ENCODE measurements at places on chromosomes 4 and X.

DNA sequence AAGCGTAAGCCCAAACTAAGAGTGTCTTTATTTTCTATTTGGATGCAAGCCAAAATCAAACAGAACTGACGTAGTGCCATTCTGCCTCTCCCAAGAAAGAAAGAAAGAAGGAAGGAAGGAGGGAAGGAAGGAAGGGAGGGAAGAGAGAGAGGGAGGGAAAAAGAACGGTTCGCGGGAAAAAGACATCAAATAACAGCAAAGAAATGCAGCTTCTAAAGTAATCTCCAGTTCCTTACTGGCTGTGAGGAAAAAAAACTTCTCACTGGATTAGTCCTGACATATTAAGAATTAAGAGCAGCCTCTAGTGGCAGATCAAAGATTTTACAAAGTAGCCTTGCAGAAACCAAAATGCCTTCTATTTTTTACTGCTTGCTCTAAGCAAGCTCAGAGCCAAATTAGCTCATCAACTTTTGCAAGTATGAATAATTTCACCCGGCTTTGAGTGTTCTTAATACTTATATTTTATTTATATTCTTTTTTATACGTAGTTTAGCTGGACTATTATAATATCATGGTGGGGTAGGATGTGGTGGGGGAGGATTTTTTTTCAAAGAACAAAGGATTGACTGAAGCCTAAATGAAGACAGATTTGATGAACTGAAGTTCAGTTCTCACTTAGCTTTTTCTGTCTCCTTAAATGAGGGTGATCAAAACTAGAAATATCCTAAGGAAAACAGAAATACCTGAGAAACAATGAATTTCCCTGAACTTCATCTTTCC is 36.6 kb downstream of the PITX2 start:
- DNase-seq = peak; percentile 40

DNA sequence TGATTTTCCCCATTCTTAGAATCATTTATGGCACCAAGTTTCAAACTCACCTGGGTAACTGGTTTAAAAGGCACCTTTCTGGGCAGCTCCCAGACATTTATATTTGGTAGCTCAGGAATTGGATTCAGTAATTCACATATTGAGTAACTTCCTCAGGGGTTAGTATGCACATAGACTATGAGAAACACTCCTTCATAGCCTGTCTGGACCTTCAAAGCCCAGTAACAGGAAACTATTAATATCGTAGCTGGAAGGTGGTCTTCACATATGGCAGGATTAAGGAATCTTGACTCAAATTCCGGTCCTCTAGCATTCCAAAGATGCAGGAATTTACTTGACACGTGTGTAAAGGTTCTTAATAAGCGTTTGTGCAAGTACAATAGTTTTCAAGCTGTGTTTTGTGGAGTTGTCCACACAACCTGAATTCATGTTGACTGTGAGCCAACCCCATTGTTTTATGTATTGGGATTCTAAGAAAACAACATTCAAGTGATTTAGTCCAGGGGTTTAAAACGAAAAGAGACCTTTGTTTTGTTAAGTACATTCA is 78.4 kb downstream of the PLS3 start:
- no peak for DNase-seq

GRCh38 chr4:87718217-87718835 is 68.2 kb downstream of the DMP1 start:
- no peak for DNase-seq

- DNase-seq = no peak
These were observed 161.3 kb downstream of the ATP10D start for GRCh38 chr4:47646372-47646771.

- DNase-seq = no peak
These were observed 97.3 kb downstream of the NR3C2 start for GRCh38 chr4:148344941-148345340.

- no peak for DNase-seq
These were observed 10.0 kb upstream of the AFF1 start for GRCh38 chr4:86924811-86925210.

DNA sequence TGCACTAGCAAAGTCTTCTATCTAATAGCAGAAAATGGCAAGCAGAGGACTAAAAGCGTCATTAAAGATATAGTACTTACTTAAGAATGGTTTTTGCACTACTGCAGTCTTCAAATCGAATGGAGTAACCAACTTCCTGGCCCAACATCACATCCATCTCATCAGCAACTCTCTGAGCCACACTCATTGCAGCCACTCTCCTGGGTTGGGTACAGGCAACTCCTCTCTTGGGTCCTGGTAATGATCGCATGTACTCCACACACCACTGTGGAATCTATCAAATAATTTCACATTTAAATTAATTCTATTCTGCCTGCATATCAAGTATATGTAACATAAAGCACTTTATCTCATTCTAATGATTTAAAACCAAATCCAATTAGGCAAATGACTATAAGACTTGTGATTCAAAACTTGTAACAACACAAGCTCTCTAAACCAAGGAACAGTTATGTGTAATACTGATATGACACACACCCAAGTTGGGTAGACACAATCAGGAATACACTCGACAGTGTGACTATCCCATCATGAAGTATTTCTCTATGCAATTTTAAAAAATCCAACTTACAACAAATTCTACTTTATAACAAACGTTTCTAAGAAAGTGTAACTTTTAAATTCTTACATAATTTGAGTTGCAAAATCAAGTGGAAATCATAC is 13.6 kb downstream of the DHX15 start:
- no peak for DNase-seq

GRCh38 chr4:107862658-107863057 is 37.9 kb downstream of the SGMS2 start:
- DNase-seq = no peak

GRCh38 chrX:16914058-16914457 is 32.4 kb upstream of the REPS2 start:
- DNase-seq = no peak

GRCh38 chrX:38055170-38055847 is 49.0 kb downstream of the SYTL5 start:
- peak; percentile 18 for DNase-seq

- DNase-seq = peak; percentile 65
These were observed 87.5 kb downstream of the GLRA2 start for GRCh38 chrX:14616836-14617235.

DNA sequence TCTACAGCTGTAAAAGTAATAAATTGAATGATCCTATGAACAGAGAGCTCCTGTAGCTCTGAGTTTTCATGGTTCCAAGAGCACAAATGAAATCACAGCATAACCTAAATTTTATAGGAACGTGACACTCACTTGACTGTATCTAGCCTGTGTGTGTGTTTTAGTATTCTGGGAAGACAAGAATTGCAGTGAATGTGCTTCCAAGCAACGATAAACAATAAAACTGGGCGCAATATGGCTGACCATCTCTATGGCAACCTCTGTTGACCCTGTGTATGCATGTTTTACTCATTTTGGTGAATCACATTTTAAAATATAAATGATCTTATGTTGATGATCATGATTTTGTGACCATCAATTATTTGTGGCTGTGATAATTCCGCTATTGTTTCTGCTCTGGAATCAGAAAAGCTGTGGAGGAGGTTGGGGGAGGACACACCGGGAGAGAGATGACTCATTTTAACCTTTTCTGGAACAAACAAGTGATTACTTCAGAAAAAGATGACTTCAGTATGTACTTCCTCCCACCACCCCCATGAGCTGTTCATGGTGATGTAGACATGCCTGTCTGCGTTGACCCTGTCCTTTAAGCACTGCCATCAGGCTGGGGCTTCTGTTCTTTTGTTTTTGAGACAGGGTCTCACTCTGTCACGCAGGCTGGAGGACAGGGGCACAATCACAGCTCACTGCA is 31.8 kb downstream of the USP11 start:
- no peak for DNase-seq

DNA sequence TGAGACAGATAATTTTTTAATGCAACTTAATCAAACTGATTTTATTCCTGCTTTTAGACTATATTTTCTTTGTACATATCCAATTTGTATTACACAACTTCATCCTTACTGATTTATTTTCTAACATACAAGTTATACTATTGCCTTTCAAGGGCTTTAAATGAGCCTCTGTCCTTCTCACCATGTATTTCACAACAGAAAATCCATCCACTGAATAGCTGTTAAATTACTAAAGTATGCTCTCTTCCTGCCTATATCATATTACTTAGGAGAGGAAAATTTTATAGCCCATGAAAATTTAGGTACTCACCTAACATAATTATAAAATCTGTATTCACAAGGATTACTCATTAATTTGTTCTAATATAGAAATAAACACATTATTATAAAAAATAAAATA is 528.6 kb downstream of the ANKRD50 start:
- DNase-seq = no peak

All from GM04504 (cell line).